ENCODE measurements at places on chromosomes 16 and 17.

- DNase-seq = no peak
These were observed 29.9 kb downstream of the PIEZO1 start for GRCh38 chr16:88754912-88755744.

DNA sequence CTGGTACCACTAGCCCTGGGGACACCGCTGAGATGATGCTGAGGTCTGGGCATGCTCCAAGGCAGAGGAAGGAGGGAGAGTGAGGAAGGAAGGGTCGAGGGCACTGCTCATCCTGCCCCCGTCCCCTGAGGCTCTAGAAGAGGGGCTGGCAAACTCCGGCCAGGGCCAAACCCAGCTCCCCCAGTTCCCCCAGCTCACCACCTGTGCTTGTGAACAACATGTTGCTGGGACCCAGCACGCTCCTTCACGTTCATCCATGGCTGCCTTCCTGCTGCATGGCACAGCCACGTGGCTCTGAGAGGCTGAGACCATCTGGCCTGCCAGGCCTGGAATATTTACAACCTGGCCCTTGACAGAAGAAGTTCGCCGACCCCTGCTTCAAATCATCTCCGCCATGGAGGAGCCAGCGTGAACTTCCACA, 81.2 kb downstream of the RBFOX3 start:
- no peak for DNase-seq

GRCh38 chr17:76408037-76408849, 23.8 kb downstream of the SPHK1 start:
- DNase-seq = peak; percentile 56

DNA sequence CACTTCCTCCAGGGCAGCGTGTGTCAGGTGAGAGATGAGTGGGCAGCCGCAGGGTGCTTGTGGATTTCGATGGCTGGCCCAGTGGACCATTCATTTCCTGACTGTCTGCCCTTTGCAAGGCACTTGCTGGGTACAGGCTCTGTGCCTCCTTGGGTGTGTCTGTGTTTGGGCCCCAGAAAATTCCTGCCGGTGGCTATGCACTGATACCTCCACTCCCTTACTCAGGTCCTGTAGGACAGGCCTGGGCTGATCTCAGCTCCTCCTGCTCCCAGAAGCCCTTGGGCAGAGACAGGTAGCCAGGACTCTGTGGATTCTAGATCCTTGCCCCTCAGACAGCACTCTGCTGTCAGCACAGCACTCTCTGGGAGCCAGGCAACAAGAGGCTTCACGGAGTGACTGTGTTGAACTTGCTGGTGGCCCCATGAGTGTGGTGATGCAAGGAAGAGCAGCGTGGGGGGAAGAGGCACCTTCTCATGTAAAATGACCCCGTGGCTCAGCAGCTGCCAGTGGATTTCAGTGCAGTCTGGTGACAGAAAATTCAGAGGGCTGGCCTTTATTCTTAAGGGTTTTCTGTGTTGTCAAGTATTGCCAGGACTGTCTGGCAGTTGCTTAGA, 29.0 kb downstream of the PGS1 start:
- no peak for DNase-seq

DNA sequence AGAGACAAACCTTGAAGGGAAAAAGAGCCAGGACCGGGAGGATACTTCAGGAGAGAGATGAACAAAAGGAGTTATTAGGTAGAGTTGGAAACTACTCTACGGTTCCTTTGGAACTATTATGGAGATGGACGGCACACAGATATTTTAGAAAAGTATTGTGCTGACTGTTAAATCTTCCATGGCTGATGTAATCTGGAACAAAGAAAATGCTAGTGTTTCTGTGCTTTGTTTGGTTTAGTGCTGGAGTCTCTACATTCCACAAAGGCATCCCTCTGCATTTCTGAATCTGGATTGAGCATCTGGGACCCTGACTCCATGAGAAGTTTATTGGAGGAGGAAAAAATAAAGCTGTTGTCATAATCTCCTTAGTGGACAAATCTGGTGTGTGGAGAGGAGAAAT, 57.2 kb downstream of the RPGRIP1L start:
- DNase-seq = no peak

- no peak for DNase-seq
These were observed 88.9 kb upstream of the HLF start for GRCh38 chr17:55175788-55176427.

DNA sequence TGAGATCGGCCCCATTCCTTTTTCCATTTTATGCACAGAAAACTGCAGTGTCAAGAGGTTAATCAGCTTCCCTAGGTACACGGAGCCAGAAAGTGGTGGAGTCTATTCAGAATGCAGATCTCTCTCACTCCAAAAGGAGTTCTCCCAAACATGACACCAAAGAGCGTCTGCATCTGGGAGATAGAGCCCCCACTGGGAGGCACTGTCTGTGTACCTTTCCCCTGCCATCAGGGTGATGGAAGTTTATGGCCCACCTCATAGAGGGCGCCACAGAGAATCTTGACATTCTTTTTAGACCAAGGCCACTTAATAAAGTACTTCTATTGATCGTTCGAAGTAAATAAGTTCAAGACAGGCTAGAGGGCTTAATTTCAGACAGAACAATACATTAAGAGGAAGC, 493.7 kb upstream of the ERCC4 start:
- no peak for DNase-seq

- no peak for DNase-seq
These were observed 21.5 kb upstream of the DHRS7B start for GRCh38 chr17:21105064-21105894.

DNA sequence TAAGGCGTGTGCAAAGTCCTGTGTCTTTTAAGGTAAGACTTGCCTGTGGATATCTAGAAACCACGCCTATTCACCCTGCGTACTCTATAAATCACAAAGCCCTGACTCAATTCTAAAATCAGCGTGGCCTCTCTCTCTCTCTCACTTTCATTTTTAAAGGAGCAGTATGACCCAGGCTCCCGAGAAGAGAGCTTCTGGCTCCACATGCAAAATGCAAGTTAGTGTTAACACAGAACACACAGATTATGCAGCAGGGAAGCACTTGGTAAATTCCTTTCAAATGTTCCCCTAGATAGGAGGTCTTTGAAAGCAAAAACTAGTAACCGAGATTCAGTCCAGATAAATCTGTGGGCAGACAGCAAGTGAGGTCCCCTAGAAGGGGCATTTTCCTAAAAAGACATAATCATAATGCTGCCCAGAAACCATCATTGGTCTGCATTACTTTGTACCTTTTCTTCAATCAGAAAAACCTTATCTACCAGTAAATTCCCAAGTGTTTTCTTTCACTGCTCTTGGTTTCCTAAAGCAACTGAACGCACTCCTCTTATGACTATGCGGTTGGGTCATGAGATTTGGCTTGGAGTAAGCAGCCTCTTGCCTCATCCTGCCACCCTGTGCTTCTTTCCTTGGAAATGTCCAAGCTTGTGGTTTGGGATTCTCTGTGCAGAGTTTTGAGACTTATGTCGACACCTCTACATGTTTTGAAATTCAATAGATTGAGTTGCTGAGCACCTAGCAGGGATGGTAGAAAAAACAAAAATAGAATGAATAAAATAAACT, 31.7 kb upstream of the KCNJ2 start:
- DNase-seq = peak; percentile 85
